Head of caudate nucleus (tissue), 42 donors: ENCODE measurements at places on chromosomes 11 and 22.

DNA sequence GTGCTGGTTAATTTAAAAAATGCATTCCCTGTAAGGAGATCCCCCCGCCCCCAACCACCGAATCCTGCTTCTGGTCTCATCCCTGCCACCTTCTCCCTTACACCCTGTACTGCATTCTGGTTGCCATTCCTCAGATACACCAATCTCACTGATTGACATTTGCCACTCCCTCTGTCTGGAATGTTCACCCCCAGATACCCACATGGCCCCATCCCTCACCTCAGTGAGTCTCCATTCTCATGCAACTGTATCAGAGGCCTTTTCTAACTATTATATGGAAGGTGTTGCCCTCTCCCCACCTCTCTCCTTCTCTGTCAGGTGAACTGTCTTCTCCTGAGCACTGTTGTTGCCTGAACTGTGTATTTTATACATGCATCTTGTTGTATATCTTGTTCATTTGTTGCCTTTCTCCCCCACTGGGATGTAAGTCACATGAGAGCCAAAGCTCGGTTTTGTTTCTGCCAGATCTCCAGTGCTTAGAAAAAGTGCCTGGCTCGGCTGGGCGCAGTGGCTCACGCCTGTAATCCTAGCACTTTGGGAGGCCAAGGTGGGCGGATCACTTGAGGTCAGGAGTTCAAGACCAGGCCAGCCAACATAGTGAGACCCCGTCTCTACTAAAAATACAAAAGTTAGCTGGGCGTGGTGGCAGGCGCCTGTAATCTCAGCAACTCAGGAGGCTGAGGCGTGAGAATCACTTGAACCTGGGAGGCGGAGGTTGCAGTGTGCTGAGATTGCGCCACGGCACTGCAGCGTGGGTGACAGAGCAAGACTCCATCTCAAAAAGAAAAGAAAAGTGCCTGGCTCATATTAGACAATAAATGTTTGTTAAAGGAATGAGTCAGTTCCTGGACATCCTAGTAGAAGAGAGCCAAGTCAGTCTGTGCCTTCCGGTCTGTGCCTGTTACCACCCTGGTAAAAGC, 61.0 kb downstream of the TNRC6B start:
- DNase-seq: no peak

- DNase-seq: no peak
Observed at GRCh38 chr11:70158201-70158600, 44.9 kb upstream of the FADD start.

DNA sequence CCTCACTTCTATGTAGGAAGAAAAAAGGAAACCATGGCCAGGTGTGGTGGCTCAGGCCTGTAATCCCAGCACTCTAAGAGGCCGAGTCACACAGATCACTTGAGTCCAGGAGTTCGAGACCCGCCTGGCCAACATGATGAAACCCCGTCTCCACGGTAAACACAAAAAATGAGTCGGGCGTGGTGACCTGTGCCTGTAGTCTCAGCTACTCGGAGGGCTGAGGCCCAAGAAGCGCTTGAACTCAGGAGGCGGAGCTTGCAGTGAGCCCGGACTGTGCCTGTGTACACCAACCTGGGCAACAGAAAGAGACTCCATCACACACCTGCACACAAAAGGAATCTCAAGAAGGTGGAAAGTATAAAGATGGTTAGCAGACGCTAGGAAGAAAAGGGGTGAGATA, 17.7 kb downstream of the DEFB131B start:
- no peak for DNase-seq

- no peak for DNase-seq
Observed at GRCh38 chr22:48663297-48663696, 1164.4 kb downstream of the BRD1 start.

- DNase-seq: no peak
Observed at GRCh38 chr11:83801799-83802198, 515.6 kb upstream of the CCDC90B start.

GRCh38 chr11:57668434-57668782, 494 bp downstream of the ZDHHC5 start:
- DNase-seq: no peak

DNA sequence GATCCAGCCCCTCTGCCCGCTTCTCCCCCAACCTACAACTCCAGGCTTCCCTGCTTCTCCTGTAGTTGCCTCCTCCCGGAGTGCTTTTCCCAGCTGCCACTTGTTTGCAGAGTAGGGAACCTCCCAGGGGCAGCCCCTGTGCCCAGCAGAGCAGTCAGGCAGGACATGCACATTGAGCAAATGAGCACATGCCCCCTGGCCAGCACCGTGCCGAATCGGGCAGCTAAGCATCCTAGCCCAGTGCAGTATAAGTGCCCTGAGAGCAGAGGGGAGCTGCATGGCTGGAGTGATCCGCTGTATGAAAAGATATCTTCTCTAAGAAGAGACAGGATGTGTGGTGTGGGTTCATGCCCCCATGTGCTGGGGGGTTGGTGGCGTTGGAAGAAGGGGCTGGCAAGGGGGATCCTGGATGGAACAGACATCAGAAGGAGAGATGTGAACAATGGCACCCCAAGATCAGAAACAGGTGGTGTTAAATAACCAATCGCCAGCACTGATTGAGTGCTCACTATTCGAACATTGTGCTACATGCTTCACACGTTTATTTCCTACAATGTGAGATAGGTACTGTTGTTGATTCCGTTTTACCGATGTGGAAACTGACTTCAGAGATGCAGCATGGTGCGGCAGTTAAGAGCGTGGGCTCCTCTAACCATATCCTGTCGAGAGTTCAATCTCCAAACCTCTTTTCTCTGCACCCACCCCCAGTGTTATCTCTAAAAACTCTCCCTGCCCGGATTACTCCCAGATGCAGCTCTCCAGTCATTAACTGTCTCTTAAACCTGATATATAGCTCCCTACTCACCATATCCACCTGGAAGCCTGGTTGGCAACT, 1.2 kb downstream of the AIP start:
- DNase-seq: no peak

DNA sequence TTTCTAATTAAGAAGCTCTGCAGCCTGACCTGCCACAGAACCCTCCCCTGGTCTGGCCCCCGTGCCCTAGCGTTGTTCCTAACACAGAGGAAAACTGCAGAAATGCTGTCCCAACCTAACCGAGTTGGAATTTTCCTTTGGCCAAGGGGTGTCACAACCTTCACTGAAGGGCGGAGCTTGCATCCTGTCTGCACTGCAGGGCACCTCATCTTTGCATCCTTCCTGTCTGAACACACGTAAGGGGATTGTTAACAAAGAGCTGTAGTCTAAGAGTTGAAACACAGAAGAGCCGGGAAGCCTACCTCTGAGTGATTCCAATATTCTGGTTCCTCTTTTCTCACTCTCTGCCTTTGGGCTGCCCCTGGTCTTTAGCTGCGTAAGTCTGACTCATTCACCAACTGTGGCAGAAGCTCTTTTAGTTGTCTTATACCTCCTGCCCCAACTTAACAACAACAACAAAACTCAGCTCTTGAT, 1.6 kb downstream of the DIXDC1 start:
- DNase-seq: no peak

DNA sequence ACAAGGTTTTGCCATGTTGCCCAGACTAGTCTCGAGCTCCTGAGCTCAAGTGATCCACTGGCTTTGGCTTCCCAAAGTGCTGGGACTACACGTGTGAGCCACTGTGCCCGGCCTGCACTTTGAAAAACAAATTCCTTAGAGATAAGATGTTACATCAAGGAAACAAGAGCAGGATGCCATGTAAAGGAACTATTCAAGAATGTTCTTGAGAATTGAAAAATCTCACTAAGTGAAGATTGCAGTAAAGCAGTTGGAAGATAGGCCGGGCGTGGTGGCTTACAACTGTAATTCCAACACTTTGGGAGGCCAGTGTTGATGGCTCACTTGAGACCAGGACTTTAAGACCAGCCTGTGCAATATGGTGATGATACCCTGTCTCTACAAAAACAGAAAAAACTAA, 88.1 kb downstream of the PACS1 start:
- no peak for DNase-seq

DNA sequence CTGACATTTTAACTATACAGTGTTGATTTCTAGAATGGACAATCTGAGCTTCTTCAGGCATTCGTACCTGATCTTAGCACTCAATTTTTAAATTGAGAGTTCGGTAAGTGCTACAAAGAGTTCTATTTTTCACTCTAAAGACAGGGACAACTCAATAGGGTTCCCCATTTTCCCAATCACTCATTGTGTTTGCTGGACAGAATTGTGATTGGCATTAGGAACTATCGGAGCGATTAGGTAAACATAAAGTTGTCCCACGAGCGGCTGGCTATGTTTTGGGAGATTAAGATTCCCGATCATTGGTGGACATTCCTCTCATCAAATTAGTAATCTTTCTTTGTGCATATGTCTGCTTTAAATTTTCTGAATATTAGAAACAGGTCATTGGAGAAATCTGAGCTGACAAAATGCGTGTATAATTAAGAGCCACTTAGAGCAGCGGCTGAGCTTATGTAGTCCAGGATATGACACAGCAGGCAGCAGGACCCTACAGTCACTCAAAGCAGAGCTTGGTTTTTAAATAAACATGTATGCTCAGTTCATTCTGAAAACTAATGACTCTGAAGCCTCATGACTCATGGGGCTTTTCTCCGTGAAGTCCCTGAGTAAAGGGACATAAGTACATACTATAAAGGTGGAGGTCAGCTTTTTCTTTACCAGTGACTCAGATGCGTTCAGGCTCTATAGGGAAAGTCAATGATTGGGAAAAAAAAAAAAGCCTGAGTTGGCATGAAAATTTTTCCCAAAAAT, 109.4 kb downstream of the GRIA4 start:
- DNase-seq: no peak

GRCh38 chr11:19394525-19395016, 153.8 kb upstream of the E2F8 start:
- DNase-seq: no peak

GRCh38 chr11:20088397-20089225, 71.7 kb downstream of the DBX1 start:
- DNase-seq: no peak

DNA sequence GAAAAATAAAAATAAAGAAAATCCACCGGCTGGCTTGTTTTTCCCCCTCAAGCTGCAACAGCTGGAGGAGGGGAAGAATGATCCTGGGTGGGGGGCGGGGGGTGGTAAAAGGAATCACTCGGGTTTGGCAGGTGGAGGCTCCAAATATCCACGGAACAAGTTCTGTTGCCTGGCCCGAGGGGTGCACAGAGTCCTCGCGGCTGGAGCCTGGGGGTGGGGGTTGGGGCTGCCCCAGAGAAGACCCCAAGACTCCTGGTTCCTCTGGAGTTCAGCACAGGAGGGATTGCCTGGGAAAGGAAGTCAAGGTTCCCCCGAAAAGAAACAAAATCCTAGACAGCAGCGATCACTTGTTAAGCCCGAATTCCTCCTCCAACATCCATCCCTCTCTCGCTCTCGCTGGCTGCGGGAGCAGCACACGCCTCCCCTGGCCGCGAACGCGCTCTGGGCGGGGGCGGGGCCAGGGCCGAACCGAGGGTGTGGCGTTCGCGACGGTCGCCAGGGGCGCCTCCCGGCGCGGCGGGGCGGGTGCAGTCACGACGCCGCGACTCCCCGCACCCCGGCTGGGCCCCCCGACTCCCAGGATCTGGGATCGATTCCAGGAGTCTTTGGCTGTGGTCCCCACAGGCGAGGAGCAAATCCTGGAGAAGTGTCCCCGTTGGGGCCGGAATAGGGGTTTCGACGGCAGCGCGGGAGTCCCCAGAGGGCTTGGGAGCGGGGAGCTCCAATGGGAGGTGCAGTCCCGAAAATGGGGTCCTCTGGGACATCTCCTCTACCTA, at the start of gene KCNA4:
Gene KCNA4, minus strand, starts transcription at position 443 of the 776 bp plus-strand sequence. CDS start 4,352 bp downstream, outside the sequence.
- peak; percentile 50 for DNase-seq

DNA sequence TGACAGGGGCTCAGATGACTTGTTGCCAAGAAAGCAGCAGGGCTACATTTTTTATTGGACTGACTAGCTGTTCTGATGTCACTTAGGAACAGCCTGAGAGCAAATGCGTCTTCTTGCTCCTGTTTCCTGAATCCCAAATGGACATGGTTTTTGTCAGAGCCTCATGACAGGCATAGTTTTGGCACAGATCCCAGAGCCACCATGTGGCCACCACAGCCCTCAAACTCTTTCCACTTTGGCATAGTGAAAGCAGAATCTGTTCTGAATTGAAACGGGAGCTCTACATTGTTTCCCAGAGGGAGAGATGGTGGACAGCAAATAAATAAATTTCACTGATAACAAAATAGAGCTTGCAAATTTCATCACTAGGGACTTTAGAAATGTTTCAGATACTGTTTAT, 222.2 kb downstream of the C11orf87 start:
- peak; percentile 79 for DNase-seq

GRCh38 chr11:128021349-128022006, 565.9 kb downstream of the ETS1 start:
- no peak for DNase-seq

- peak; percentile 60 for DNase-seq
Observed at GRCh38 chr11:12893787-12894672, 115.1 kb upstream of the RASSF10 start.

DNA sequence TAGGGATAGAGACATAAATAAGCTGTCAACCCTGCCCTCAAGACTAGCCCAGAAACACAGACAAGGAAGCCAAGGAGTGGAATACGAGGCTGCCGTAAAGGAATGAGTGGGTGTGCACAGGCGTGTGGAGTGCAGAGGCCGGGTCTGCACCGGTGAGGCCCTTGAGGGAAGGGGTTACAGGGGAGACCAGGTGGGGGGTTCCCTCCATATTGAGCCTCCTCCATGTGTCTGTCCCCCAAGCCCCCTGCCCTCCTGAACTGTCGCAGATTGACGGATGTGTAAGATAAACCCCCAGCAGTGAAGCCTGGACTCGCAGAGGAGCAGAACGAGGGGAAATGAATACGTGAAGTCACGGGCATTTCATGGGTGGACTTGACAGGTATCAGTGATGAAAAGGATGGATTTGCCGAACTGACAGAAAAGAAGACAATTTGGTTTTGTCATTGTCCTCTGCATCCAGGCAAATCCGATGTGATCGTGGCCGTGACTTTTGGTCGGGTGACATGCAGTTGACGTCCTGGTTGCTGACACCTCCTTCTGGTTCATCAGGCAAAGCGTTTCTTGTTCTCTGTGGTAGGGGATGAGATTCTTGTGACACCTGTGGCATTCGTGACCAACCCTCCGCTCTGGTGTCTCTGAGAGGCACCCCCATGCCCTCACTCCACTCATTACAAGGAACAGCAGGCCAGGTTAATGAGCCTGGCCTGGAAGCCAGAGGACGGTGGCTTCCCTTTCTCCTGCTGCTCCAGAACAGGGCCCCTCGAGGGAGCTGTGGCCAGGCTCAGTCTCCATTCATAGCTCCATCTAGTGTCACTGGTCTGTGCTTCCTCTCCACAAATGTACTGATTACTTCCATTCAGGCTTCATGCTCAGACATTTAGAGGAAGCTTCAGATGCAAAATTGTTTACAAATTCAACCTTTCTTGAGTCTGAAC, 223.1 kb upstream of the B3GAT1 start:
- DNase-seq: peak; percentile 37
